ENCODE measurements at places on chromosomes 3 and 15. TPM values are rescaled to one million over a fixed set of nuclear protein-coding genes. Genes with fewer than 3 reads are reported as not detected.

DNA sequence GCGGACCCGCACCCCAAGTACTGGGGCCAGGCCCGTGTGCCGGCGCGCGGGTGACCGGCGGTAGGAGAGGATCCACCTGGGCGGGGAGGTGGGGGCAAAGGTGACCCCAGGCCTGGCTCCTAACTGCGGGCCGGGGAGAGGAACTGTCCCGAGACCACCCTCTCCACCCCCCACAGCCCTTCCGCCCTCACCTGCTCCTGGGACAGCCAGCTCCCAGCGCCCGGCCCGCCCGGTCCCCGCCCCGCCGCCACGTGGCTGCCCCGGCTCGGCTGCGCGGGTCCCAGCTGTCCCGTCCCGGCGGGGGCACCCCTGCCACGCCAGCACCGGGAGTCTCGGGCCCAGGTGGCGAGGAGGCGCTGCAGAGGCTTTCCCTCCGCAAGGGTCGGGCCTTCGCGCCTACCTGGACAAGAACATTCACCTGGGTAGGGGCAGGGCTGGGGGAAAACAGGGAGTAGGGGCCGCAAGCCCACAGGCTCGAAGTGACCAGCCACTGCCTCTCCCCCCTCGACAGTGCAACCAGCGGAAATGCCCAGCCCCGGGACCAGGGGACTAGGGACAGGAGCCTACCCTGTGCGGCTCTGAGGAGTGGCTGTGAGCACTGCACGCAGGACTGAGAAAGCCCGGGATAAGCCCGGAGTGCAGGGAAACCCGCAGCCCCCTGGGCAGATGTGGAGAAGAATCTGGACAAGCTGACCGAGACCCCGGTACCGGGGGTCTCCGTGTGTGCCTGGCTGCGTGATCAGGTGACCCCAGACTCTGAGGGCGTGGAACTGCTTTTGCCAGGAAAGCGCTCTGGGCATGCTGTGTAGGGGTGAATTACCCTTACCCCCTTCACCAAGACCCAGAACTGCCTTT, at the start of gene SLC12A8:
SLC12A8 (minus strand) TSS at position 240 of the 855 bp plus-strand sequence. CDS start 1,399 bp downstream, outside the sequence.
- no peaks in the 10 kb centered on the region for H3K36me3 ChIP-seq
- no peak within 1 kb of the TSS for H3K27ac ChIP-seq
- no peak for DNase-seq
- peaks cover 19% of the 10 kb centered on the region for H3K27me3 ChIP-seq

DNA sequence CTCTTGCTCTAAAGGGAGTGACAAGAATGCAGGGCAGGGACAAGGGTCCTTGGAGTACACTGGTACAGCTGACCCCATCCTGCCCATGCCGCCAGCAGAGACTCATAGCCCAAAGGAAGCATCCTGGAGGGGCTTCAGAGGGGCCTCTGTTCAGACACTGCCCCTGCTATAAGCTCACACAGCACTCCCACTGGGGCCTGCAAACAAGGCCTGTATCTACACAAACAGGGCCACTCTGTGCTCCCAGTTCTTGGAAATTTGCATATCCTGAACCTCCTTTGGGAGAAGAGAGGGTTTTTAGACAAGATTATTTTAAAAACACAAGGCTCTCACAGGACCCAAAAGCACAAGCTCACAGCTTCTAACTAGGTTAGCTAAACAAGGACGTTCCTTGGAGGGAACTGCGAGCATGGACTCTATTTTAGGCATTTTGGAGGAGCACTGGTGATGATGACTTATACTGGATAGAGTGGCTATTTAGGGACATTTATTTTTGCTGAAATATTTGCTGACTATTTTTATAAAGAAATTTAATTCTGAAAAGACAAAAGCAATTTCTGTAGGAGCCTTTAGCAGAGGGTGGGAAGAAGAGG, 16.4 kb upstream of the ANKRD34C start:
- no peak overlapping the region for H3K4me3 ChIP-seq
- no peak overlapping the region for H3K27ac ChIP-seq
- H3K36me3 ChIP-seq, result no peaks in the 10 kb centered on the region

DNA sequence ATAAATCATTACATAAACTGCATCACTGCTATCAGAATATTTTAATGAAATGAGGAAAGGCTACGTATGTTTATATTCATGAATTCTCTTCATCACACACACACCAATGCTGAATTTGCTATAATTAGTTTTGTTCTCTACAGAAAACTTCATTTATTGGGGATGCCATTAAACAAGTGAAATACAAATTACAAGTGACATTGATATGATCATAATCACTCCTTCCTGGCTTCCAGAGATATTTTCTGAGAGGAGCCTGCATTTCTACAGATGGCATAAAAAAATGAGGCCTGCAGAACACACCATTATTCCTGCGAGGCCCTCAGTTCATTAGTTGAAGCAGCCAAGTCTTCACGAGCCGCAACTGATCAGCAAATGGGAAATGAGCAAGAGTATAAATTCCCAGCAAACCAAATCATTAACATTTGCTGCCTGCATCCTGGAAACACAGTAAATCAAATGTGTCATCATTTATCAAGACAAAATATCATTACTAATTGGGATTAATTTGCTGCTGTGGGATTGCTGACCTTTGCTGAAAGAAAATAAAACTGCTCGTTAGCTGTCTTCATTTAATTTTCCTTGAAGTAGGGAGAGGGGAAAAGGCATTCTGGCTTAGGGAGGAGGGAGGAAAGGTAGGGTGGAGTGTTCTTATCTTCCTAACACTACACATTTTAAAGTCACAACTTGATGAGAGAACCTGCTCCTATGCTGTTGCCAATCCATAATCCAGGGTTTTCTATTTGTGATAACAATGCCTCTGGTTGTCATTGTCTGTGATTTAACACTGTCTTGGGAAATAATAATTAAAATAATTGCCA, 921.9 kb downstream of the SQOR start:
- no peaks in the 10 kb centered on the region for H3K36me3 ChIP-seq
- H3K27ac ChIP-seq, result no peak overlapping the region
- H3K27me3 ChIP-seq, result no peaks in the 10 kb centered on the region
- no peak for DNase-seq
- no peak overlapping the region for H3K4me3 ChIP-seq

DNA sequence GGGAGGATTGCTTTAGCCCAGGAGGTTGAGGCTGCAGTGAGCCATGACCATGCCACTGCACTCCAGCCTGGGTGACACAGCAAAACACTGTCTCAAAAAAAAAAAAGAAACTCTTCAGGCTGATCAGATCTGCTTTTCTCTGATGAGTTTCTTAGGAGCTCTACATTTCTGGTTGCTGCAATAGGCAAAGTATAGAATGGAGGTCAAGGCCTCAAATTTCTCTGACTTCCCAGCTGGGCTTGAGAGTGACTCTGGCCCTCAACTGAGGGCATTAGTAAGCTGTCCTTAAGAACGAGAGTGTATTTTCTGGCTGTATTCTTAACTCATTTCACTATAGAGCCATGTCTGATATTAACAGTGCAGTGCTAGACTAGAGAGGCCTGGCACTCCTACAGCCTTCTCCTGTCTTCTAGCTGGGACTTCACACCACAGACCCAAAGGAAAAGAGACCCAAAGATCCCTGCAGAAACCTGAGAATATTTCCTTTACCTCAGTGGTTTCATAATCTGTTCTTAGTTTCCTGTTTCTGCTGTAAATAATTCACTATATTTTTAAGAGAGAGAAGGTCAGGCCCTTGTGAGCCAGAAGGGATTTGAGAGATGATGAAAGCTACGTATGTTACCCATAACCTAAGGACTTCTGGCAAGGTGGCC, 2.0 kb upstream of the NR1I2 start:
- no peak overlapping the region for H3K4me3 ChIP-seq
- no peaks in the 10 kb centered on the region for H3K4me1 ChIP-seq
- H3K27ac ChIP-seq, result no peak overlapping the region
- no peaks in the 10 kb centered on the region for H3K27me3 ChIP-seq
- H3K36me3 ChIP-seq, result no peaks in the 10 kb centered on the region

GRCh38 chr3:160709477-160710182, 32.7 kb downstream of the ARL14 start:
- no peaks in the 10 kb centered on the region for H3K27me3 ChIP-seq
- no peak overlapping the region for H3K4me3 ChIP-seq
- no peak overlapping the region for H3K27ac ChIP-seq
- no peaks in the 10 kb centered on the region for H3K36me3 ChIP-seq

DNA sequence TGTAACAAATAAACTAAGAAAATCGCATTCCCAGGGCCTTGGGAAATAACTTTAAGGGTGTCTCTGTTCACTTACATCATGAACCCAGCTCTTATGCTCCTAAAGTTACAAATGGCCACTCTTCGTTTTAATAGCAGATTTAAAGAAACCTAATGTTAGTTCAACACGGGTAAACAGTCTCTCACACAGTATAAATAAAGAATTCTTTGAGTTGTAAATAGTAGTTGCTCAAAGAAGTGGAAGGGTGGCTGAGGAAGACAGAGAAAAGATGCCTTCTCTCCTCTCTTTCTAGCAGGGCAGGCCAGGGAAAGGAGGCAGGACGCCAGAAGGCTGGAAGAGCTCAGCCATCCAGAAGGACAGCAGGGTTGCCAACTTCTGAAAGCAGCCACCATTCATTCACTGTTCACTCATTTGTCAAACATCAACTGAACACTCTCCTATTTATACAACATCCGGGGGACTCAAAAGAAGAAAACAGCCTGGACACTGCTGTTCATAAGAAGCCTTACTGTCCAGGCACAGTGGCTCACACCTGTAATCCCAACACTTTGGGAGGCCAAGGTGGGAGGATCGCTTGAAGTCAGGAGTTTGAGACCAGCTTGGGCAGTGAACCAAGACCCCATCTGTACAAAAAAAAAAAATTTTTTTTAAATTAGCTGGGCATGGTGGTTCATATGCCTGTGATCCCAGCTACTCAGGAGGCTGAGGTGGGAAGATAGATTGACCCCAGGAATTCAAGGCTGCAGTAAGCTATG, 47.3 kb downstream of the WWTR1 start:
- H3K27ac ChIP-seq, result no peak overlapping the region
- DNase-seq, result no peak
- no peaks in the 10 kb centered on the region for H3K4me1 ChIP-seq
- no peaks in the 10 kb centered on the region for H3K27me3 ChIP-seq
- H3K4me3 ChIP-seq, result no peak overlapping the region
- no peaks in the 10 kb centered on the region for H3K36me3 ChIP-seq

DNA sequence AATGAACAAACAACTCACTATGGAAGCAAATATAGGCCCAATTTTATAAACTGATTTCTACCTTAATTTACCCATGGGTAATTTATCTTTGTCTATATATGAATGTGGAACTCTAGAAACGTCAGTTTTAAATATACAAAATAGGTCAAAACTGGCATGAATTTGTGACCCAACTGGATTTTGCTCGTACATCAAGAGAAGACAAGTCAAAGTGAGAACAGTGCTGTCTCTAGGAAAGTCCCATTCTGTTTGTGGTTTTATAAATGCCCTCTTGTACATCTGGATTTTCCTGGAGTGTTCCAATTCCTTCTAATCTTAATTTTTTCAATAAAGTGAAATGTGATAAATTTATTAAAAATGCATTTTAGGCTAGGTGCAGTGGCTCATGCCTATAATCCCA, 50.2 kb upstream of the ABHD10 start:
- DNase-seq, result no peak
- H3K4me3 ChIP-seq, result no peak overlapping the region
- no peak overlapping the region for H3K27ac ChIP-seq

- DNase-seq, result no peak
- H3K4me1 ChIP-seq, result peaks cover 6% of the 10 kb centered on the region
- H3K27me3 ChIP-seq, result no peaks in the 10 kb centered on the region
- H3K27ac ChIP-seq, result no peak overlapping the region
- H3K36me3 ChIP-seq, result no peaks in the 10 kb centered on the region
- H3K4me3 ChIP-seq, result no peak overlapping the region
Measured at GRCh38 chr15:41862515-41863116, 24.0 kb downstream of the PLA2G4B start.

- peaks cover 45% of the 10 kb centered on the region for H3K27me3 ChIP-seq
- H3K27ac ChIP-seq, result no peak overlapping the region
- H3K36me3 ChIP-seq, result no peaks in the 10 kb centered on the region
- H3K4me1 ChIP-seq, result peaks cover 11% of the 10 kb centered on the region
- H3K4me3 ChIP-seq, result peak overlapping the region; percentile 37
Measured at GRCh38 chr15:45377609-45378148, 665 bp downstream of the GATM start.

GRCh38 chr3:126982471-126983175, at the start of gene PLXNA1:
PLXNA1 (plus strand) TSS chr3:126983115; CDS start chr3:126988594, 5,479 bp downstream.
- no peaks in the 10 kb centered on the region for H3K27me3 ChIP-seq
- peaks cover 17% of the 10 kb centered on the region for H3K4me1 ChIP-seq
- peak within 1 kb of the TSS; percentile 83 for H3K27ac ChIP-seq
- peak within 1 kb of the TSS; percentile 61 for H3K4me3 ChIP-seq

- no peak for DNase-seq
- H3K36me3 ChIP-seq, result no peaks in the 10 kb centered on the region
- H3K27me3 ChIP-seq, result no peaks in the 10 kb centered on the region
- no peak overlapping the region for H3K4me3 ChIP-seq
- no peak overlapping the region for H3K27ac ChIP-seq
Measured at GRCh38 chr3:187291001-187291511, 481 bp downstream of the MASP1 start.

- H3K4me3 ChIP-seq, result no peak overlapping the region
- no peak for DNase-seq
- H3K27me3 ChIP-seq, result no peaks in the 10 kb centered on the region
- no peak overlapping the region for H3K27ac ChIP-seq
- no peaks in the 10 kb centered on the region for H3K4me1 ChIP-seq
- no peaks in the 10 kb centered on the region for H3K36me3 ChIP-seq
Measured at GRCh38 chr3:186024210-186024609, 84.7 kb downstream of the ETV5 start.

- H3K4me1 ChIP-seq, result peaks cover 78% of the 10 kb centered on the region
- peak overlapping the region; percentile 32 for H3K27ac ChIP-seq
- H3K27me3 ChIP-seq, result no peaks in the 10 kb centered on the region
- peak; percentile 64 for DNase-seq
- H3K4me3 ChIP-seq, result no peak overlapping the region
- H3K36me3 ChIP-seq, result no peaks in the 10 kb centered on the region
Measured at GRCh38 chr15:38688761-38689160, 124.1 kb upstream of the RASGRP1 start.

- H3K4me1 ChIP-seq, result no peaks in the 10 kb centered on the region
- DNase-seq, result no peak
- H3K27me3 ChIP-seq, result no peaks in the 10 kb centered on the region
- no peaks in the 10 kb centered on the region for H3K36me3 ChIP-seq
- H3K27ac ChIP-seq, result no peak overlapping the region
Measured at GRCh38 chr15:99015698-99016568, 8.3 kb upstream of the PGPEP1L start.

GRCh38 chr3:120170223-120170622, 76.0 kb upstream of the GSK3B start:
- DNase-seq, result no peak
- no peaks in the 10 kb centered on the region for H3K36me3 ChIP-seq
- no peaks in the 10 kb centered on the region for H3K27me3 ChIP-seq

DNA sequence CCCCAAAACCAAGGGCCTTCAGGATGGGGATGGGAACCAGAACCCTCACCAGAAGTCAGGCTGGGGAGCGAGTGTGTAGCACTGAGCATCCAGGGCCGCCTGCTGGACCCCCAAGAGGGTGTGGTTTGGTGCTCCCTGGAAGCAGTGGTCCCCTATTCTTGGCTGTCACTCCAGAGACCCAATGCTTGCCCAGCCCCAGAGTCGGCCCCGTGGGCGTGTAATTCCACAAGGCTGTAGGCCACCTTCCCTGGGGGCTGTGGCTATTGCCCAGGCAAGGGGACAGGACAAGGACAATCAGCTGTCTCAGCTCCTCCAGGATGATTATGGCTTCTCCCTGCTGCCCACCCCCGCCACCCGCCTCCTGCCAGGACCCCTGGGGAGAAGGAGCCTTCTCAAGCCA, 14.5 kb downstream of the IGDCC3 start:
- peaks cover 4% of the 10 kb centered on the region for H3K27me3 ChIP-seq
- no peak for DNase-seq
- no peaks in the 10 kb centered on the region for H3K4me1 ChIP-seq
- no peak overlapping the region for H3K4me3 ChIP-seq
- no peaks in the 10 kb centered on the region for H3K36me3 ChIP-seq

The ALDH1L1 gene
- total RNA-seq, result not detected

The KAT2B gene
- total RNA-seq, result 81.3 TPM

The LRRC3B gene
- total RNA-seq, result not detected

The GOLGA6C gene
- total RNA-seq, result not detected

The CYP1A2 gene
- not detected for total RNA-seq

The NOX5 gene
- total RNA-seq, result 0.06 TPM

The PAQR5 gene
- total RNA-seq, result 0.20 TPM
